Activated naive CD4-positive, alpha-beta T cell treated with Interleukin-2 at 50 U/mL for 16 hours (primary cell): ENCODE measurements at places on chromosomes 11 and 22.

GRCh38 chr22:28769394-28770085 is 3.0 kb upstream of the CCDC117 start:
- DNase-seq = no peak

GRCh38 chr11:22343371-22344032 is 5.3 kb downstream of the SLC17A6 start:
- no peak for DNase-seq

DNA sequence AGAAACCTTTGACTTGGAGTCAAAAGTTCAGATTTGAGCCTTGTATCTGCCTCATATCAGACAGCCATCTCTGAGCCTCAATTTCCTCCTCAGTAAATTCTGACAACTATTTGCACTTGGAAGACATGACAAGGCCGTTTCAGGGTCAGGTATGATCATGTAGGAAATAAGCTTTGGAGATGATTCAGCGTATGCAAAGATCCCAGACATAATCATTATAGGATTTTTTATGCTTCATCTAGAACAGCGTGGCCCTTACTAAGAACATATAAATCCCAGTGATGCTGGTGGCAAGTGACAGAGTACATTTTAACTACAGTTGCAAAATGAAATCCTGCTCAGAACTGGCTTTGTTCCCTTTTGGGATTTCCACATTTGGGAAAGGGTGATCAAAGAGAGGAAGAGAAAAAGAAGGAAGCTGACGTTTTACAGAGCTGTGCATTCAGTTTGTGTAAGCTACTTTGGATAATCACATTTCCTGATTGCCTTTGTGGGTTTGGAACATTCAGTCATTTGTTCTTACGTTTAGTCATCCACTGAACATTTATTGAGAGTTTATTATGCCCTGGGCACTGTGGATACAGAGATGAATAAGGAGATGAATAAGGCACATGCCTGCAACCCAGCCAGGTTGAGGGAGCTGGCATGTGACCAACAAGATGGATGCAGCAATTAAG is 81.9 kb upstream of the HEPHL1 start:
- DNase-seq = no peak

GRCh38 chr11:73466643-73467042 is 90.4 kb downstream of the RELT start:
- DNase-seq = no peak

GRCh38 chr22:35731321-35731720 is 13.6 kb downstream of the APOL5 start:
- DNase-seq = no peak

DNA sequence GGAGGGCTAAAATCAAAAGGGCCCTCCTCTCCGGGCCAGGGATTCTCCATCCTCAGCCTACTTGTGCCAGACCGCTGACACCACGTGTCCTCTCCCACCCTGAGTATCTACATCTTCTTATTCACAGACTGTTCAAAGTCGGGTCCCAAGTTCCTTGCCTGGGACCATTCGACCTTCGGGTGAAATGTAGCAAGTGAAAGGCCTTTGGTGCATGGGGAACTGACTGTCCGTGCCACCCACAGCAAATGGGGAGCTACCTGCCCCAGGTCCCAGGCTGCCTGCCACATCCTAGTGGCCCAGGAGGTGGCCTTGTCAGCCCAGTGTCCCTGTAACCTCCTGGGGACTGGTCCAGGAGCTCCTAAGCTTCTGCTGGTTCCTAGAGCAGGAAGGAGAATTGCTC is 67.3 kb downstream of the RTL6 start:
- no peak for DNase-seq

- DNase-seq = no peak
Observed at GRCh38 chr11:34480314-34480713, 33.3 kb downstream of the ELF5 start.

DNA sequence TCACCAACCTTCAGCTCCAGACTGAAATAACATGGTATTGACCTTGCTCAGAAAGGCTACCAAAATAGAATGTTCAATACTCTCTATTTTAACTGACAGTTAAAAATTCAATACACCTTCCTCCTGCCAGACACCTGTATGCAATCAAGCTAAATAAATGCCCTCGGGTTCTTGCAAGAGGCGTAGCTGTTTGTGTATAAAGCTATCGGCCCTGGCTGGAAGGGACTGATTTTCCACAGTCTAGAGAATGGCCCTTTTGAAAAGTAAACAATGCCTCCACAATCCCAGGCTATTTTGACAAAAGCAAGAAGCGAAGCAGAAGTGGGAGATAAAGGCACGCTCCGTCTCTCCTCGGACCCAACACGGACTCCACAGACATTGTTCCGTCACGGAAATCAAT is 791.2 kb downstream of the BRD1 start:
- DNase-seq = no peak

GRCh38 chr11:105152560-105152959 is 13.0 kb upstream of the CARD18 start:
- DNase-seq = no peak

- DNase-seq = peak; percentile 80
Observed at GRCh38 chr22:49929211-49929979, 11.0 kb downstream of the CRELD2 start.

- DNase-seq = peak; percentile 39
Observed at GRCh38 chr11:59545179-59546020, 34.1 kb downstream of the OR4D9 start.

DNA sequence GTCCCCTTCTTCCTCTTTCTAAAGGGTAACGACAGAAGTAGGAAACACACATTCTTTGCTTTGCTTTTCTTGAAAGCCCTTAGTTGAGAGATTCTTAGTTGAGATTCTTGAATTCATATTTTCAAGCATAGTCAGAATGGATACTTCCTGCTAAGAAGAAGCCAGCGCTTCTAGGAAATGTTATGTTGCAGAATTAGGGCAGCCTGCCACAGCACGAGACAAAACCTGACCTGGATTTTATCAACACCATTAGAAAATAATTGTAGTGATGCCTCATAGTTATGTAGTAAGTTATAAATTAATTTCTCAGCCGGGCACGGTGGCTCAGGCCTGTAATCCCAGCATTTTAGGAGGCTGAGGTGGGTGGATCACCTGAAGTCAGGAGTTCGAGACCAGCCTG is 37.9 kb upstream of the NUP160 start:
- peak; percentile 29 for DNase-seq

DNA sequence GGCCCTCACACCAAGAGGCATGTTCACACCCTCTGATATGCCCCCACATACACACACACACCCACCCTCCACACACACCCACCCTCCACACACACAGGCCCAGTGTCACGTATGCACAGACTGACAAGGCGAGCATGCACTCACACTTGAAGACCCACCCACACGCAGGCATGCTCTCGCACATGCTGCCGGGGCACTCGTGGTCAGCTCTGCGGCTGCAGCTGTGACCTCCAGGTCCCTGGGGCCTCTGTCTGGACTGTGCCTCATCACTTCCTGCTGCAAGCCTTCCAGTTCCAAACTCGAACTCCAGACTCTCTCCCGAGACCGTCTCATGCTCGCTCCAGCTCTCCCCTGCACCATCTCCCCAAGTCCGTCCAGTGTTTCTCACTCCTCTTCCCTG is 9.5 kb downstream of the DCHS1 start:
- DNase-seq = no peak

- no peak for DNase-seq
Observed at GRCh38 chr11:70662691-70663098, 264.4 kb downstream of the CTTN start.

DNA sequence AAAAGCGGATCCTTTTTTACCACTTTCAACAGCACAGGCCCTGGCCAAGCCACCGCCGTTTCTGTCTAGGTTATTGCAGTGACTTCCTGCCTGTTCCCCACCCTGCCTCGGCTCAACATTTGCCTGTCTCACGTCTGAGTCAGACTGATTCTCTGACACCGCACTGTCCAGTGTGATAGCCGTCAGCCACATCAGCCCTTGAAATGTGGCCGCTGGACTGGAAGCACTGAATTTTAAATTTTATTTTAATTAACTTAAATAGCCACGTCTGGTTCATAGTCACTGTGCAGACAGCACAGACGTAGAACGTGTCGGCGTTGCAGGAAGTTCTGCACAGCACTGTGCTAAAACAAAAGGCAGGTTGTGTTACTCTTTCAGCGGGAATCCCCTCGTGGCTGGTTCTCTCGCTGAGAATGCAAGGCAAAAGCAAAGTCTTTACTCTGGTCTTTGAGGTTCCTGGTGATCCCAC is 56.3 kb upstream of the ADSL start:
- peak; percentile 72 for DNase-seq

GRCh38 chr11:128146926-128147605 is 440.3 kb downstream of the ETS1 start:
- DNase-seq = no peak

DNA sequence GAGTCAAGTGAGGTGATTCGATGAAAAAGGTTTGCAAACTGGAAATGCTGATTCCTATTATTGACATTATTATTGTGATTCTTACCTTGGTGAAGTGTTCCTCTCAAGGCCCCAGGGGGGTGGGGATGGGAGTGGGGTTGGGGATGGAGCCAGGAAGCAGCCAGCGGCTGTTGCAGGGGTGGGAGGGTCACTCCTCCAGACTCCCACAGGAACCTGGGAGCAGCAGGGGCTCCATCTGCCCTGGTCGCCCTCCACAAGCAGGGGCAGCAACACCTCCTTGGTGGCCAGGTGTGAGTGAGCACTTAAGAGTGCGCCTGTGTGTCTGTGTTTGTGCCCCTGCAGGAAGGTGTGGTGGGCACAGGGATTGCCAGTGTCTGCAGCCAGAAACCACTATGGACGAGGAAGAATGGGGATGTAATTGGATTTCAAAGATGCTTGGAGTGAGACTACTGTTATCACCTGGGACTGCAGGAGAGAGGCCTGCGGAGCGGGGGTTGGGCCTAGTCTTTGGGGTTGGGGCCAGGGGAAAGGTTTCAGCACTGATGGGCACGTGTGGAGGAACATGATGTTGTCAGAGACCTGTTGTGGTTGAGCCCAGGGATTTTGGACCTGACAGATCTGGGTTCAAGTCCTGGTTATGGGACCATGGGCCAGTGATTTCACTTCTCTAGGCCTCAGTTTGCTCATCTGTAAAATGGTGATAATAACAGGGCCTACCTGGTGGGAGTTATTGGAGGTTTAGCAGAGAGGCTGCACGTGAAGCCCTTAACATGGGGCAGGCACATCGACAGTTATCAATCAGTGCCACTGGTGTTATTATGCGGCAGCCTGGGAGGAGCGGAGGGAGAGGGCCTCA is 3.6 kb upstream of the TP53I11 start:
- DNase-seq = no peak

DNA sequence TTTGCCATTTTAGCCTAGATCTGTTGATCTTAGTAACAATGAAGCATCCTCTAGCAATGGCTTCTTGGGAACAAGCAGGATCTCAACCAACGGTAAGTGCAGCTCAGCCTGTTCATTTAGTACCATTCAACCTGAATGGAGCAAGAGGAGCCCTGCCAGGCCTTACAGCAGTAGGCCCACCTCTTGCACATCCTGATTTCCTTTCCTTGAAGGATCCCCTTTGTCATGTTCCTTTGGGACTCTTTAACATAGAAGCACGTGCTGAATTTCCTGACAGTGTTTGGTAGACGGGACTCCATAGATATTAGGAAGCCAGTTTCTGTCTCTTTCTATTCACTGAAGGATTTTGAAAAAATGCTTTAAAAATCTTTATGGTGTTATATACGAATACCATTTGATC is 1.5 kb downstream of the PIWIL4 start:
- DNase-seq = no peak

DNA sequence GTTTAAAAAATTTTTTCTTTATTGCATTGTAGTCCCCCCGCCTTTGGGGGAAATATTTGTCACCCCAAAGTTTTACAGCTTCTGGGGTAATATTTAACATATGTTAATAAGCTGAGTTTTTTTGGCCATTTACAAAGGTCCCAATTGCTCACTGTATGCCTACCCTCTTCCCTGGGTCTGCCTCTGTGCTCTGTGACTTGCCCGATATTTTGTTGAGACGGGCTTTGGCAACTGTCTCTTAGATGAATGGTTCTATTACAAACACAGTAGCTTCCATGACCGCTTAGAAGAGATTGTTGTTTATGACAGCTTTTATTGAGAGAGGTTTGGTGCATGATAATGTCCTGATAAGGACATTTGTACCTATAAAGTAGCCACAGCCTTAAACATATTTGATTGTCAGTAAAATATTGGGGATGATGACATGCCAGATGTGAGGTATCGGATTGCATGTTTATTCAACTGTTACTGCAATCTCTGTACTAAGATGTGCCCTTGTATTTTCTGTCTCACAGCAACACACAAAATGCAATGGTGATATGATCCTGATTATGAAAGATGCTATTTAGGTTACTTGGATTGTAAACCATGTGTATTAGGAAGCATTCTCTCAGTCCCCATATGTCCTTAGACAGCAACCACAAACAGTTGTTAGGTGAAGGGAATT is 103.1 kb downstream of the TEAD1 start:
- DNase-seq = no peak

DNA sequence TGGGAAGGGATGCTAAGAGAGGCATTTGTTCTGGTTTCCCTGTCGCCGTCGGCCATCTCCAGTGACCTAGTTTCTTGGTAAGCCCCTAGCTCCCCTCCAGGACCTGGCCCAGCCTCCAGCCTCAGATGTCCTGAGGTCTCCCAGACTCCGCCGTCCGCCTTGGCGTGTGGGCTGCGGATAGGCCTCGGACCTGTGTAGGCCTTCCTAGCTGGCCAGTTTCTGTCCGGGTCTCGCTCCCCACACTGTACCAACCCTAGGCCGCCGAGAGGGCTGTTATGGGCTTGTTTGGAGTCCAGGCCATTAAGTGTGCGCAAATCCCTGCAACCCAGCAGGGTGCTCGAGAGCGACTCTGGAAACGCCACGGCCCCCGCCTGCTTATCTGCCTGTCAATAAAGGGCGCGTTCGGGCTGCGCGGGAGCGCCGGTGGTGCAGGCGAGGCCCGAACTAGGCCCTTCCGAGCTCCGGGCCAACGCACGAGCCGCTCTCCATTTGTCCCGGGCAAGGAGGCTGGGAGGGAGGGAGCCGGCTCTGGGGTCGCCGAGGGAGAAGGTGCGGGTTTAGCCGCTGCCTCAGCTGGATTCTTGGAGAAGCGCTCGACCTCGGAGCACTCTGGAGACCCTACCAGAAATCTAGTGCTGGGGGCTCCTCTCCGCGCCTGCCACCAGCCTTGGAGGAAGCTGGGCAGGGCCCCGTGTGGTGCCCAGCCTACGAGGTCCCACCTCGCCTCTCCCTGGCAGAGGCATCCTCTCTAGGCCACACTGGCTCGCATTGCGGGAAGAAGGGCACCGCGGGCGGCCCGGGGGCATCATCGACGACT is 8.7 kb upstream of the PAX6 start:
- DNase-seq = no peak

GRCh38 chr11:72720784-72721183 is 31.4 kb downstream of the ARAP1 start:
- no peak for DNase-seq

GRCh38 chr22:31247726-31248125 is 35.6 kb downstream of the LIMK2 start:
- no peak for DNase-seq

GRCh38 chr22:19467912-19468311 is 11.1 kb downstream of the UFD1 start:
- no peak for DNase-seq

DNA sequence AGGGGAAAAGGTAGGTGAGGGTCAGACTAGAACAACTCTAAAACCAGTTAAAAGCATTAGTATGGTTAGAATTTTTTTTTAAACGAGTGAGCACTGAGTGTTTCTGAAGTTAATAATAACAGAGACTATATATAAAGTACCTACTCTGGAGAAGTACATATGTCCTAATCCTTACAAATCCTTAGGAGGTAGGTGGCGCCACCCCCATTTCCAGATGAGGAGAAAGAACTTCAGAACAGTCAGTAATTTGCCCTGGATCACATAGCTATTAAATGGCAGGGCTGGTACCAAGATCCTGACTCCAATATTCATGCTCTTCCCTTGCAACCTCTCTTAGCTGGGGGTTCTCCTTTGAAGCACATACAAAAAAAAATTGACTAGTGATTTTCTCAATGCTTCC is 80.5 kb downstream of the CLPB start:
- DNase-seq = no peak
